ENCODE measurements at places on chromosomes 4 and X.

GRCh38 chrX:19629541-19629940 lies 114.2 kb upstream of the MAP3K15 start:
- no peak for DNase-seq

DNA sequence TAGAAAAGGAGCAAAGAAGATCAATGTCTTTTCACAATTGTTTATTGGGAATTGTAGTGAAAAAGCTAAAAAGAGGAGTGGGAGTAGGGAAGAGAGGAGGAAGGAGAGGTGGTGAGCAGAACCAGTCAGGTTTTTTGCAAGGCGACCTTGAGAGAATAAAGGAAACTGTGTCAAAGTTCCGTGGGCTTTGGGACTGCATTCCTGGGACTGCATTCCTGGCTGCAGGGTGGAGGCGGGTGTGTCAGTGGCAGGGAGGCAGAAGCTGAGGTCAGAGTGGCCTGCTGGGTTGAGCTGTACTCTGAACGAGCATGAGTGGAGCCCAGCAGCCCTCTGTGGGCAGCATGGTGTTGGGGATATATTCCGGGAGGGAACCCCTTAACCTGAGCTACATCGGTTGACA lies 66.8 kb upstream of the UCP1 start:
- DNase-seq = no peak

DNA sequence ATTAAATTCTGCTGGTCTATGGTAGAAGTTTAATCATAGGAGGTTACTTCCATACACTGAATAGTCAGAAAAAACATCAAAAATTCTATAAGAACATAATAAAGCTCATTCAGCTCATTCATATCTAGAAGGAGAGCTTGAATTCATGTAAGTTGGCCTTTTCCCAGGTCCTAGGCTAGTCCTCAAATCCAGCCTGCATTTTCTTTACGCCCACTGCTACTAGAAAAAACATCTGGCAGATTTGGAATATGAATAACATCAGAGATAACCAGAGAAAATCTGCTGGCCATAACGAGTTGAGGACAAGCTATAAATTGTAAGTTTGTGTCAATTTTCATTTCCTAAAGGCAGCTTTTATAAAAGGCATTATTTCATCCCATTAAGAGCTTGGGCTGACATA lies 95.5 kb downstream of the MXRA5 start:
- no peak for DNase-seq

DNA sequence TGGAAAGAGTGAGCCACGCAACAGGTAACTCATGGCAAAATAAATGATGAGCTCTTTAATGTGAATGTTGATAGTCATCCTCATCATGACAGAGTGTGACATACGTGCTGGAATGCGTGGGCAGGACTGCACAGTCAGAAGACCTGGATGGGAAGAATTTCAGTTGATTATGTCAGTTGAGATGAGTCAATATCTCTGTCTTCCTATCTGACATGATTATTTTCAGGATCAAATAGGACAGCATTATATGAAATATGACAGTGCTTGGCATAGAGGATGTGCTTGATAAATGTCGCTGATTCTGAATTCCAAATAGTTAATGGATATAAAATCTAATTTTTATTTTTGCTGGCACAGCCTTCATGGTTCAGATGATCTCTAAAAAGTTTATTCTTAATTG lies 95.1 kb downstream of the IL15 start:
- no peak for DNase-seq

DNA sequence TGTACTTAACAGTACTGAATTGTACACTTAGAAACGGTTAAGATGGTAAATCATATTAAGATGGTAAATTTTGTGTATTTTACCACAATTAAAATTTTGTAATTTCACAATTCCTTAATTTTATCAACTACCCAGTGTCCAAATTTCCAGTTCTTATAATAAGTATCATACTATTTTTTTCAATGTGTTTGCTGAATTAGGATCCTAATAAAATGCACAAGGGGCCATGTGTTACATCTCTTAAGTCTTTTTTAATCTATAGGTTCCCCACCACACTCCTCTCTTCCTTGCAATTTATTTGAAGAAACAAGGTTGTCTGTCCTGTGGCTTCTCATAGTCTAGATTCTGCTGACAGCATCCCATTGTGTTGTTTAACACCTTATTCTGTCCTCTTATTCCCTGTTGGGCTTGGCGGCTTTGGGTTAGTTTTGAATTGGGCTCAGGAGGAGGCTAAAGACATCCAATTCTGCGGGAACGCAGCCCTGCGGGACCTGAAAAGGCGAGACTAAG lies 533 bp upstream of the SYAP1 start:
- DNase-seq = no peak

- no peak for DNase-seq
Observed at GRCh38 chrX:133726642-133727041, 258.8 kb downstream of the GPC3 start.

- no peak for DNase-seq
Observed at GRCh38 chr4:63937961-63938360, 471.3 kb downstream of the TECRL start.

DNA sequence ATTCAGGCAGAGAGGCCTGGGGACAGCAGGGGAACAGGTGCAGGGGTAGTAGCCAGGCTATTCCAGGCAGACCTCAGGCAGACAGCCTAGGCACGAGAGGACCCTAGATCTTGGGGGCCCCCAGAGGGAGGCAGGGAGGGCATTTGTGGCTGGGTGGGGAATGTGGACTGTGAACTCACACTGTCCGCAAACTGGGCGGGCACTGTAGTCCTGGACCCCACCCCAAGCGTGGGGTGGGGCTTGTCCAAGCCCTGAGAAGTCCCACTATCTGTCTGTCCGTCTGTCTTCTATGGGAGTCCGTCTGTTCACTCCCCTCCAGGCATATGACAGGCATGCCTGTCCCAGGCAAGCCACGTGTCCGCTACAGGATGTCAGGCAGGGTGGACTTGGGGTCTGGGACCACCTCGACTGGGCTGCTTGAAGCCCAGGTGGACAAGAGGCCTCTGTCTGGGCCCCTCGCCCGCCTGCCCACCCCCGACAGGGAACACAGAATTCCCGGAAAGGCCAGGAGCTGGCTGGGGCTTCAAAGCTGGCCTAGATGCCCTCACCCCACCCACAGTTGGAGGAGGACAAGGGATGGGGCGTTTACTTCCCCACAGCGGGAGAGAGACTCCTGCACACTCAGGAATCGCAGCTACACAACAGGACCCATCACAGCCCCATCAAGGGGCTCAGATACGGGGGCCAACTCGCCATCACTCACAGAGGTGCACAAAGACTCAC lies at the start of gene SLC38A5:
SLC38A5 (minus strand) TSS at position 151 of the 723 bp plus-strand sequence. CDS start 2,336 bp downstream, outside the sequence.
- no peak for DNase-seq

DNA sequence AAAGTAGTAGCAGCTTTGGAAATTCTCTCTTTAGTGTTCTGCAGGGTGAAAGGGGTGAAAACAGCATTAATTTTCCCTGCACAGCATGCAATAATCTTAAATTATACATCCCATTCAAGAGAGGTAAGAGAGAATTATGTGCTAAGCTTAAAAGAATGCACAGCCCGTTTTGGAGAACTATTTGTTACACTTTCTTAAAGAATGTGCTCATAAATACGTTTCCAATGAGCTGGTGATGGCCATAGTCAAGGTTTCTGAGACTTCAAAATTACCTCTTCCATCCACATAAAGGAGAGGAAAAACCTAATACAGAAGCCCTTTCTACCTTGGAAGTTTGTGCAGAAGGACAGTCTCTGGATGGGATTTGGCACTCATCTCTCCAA lies 766.7 kb upstream of the TENM3 start:
- no peak for DNase-seq

- no peak for DNase-seq
Observed at GRCh38 chrX:153469811-153470410, 465 bp downstream of the HAUS7 start.

DNA sequence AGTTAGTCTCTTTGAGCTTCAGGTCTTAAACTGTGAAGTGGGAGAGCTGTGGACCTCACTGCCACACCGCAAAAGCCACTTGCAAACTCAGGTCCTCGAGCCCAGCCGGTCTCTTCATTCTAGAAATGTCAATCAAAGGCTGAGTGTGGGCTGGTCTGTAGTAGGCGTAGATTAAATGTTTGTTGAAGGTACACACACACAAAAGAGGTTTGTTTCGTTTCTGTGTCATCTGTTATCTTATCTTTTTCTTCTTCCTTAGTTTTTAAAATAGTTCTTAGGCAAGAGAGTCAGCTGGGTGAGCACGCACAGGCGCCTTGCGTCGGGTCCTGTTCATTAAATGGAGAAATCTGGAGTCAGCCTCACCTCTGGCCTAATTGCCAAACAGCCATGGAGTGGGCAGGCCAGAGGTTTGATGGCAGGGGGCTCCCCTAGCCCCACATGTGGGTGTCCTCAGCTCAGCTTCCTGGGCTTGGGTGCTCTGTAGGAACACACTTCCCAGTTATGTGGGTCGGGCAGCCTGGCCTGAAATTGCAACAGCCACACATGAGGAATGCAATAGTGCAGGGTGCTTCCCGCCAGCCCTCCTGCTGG lies 836 bp upstream of the PSAPL1 start:
- DNase-seq = no peak

DNA sequence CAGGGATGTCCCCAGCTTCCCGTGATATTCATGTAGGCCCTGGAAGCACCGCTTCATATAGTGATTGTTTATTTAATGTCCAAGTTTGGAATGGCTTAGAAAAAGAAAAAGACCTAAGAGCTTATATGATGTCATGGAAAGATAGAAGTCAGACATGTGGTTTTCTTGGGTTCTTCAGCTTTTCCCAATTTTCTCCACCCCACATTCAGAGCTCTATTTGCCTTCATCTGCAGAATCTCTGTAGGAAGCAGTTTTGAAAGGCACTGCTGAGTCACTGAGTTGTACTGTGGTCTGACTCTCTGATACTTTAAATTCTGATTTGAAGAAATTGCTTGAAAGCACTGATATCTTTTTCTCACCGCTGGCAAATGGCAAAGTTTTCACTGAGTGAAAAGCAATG lies 120.6 kb upstream of the EDNRA start:
- no peak for DNase-seq

GRCh38 chr4:100879471-100879870 lies 361.6 kb upstream of the EMCN start:
- DNase-seq = no peak

GRCh38 chr4:101865501-101866062 lies 75.1 kb downstream of the BANK1 start:
- DNase-seq = no peak

GRCh38 chr4:87031920-87032319 lies 97.1 kb downstream of the AFF1 start:
- DNase-seq = no peak

- DNase-seq = no peak
Observed at GRCh38 chr4:6404611-6405396, 67.6 kb downstream of the PPP2R2C start.

GRCh38 chr4:83556006-83556707 lies 20.2 kb downstream of the GPAT3 start:
- DNase-seq = no peak

- DNase-seq = no peak
Observed at GRCh38 chr4:66736606-66737005, 808.7 kb downstream of the CENPC start.

GRCh38 chr4:118224243-118224829 lies 128.5 kb downstream of the PRSS12 start:
- DNase-seq = no peak

DNA sequence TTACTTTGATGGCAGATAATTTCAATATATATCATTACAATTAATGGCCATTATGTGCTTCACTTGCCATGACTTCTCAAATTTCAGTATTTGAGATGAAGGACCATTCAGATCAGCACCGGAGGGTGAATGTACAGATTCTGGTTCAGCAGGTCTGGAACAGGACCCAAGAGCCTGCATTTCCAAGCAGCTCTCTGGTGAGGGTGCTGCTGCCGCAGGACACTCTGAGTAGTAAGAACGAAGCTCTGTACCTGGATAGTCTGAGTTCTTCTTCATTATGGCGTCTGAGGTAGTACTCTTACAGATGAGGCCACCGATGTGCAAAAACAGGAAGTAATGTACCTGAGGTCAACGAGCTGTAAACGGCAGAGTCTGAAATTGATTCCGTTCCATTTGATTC lies 228.2 kb downstream of the FBXW7 start:
- DNase-seq = no peak

DNA sequence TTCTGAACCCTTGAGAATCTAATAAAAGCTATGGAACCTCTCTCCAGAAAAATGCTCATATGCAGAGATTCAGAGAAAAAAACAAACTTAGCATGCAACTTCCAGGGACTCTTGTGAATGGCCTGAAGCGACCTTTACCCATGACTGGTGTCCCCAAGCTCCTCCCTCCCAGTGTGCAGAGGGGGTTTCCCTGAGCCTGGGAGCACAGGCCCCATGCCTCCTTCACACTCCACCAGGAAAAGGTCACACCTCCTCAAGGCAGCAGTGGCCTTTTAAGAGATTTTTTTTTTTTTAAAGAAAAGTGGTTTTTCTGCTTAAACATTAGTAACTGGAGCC lies 13.3 kb upstream of the UBA6 start:
- no peak for DNase-seq

- no peak for DNase-seq
Observed at GRCh38 chr4:84578540-84579402, 4.2 kb upstream of the CDS1 start.

GRCh38 chr4:82415922-82416365 lies 14.3 kb downstream of the HNRNPDL start:
- no peak for DNase-seq

- DNase-seq = no peak
Observed at GRCh38 chrX:123803331-123803983, 56.4 kb upstream of the XIAP start.

- DNase-seq = no peak
Observed at GRCh38 chrX:71256051-71256450, 2.1 kb upstream of the ZMYM3 start.

DNA sequence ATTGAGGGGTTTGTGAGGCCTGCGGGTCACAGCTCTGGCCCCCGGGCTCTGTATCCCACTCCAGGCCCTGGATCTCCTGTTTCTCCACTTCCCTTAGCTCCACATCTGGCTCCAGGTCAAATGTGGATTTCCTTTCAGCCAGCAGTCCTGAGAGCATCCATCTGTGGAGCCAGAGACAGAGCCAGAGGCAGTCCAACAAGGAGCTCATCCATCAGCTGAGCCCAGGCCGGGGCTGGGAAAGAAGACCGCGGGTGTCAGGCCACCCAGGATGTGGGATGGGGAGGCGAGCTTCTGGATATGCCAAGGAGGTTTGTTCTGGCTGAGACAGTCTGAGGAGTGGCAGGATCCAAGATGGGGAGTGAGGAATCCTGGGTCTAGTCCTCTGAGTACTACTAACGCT lies 91.7 kb downstream of the EFNB1 start:
- no peak for DNase-seq

All from stimulated activated CD8-positive, alpha-beta memory T cell treated with anti-CD3 and anti-CD28 coated beads, Interleukin-12 subunit alpha, Interleukin-12 subunit beta, amount 100 ng/mL, for 4 hours (primary cell).